ENCODE measurements at places on chromosomes 3 and 15.
A peak's percentile ranks its signal among the peaks of the same experiment; 100 is the strongest.

- no peak for DNase-seq
These were observed 218.4 kb upstream of the LMCD1 start for GRCh38 chr3:8283193-8283592.

- no peak for DNase-seq
These were observed 13.7 kb upstream of the COL8A1 start for GRCh38 chr3:99624496-99625236.

- DNase-seq = no peak
These were observed 244.1 kb upstream of the TBL1XR1 start for GRCh38 chr3:177441276-177441812.

DNA sequence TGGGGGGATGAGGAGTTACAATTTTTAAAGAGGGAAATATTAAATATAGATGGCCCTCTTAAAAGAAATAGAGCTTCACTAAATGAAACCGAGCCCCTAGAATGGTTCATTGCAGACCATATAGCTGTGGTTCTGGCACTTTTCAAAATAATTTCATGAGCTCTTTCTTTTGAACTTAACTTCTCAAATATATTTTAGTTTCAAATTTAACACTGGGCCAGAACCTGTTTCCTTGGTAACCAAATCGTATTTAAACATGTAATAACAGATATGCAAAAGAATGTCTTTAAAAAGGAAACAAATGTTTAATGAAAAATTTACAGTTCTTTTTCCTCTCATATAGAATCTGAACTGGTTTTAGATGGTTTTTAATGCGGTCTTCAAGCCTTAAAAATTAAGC lies 20.1 kb downstream of the ZBTB38 start:
- no peak for DNase-seq

DNA sequence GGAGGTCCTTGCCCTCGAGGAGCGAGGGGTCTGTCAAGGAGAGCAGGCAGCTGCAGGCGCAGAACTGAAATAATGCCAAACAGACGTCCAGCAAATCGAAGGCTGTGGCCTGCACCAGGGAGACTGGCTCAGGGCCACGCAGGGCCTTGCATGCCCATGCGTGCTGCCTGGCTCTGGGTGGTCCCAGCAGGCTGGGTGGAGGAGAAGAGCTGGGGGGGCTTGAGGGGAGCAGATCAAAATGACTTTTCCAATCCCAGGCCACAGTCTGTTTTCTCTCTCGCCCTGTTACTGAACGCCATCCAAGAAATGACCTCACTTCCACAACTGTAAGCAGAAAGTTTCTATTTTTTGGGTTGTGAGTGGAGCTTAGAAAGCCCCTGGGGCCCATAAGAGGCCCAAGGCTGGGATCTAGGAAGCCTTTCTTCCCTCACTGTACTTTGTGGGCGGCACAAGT lies 96.9 kb upstream of the RPL32 start:
- DNase-seq = no peak

DNA sequence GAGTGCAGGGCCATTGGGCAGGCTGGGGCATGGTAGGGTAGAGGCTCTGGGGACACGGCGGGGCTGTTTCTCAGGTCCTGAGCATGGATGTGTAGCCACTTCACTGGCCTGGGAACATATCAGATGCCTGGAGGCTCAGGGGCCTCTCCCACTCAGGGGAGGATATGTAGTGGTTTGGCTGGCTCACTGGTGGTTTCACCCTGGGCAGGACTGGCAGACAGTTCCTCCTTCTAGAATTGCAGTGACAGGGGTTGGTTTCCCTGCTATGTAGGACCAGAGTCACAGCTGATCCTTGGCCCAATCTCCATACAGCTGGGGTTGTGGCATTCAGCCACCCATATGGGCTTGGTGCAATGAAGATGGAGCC lies 4.8 kb upstream of the ARHGAP31 start:
- DNase-seq = no peak

DNA sequence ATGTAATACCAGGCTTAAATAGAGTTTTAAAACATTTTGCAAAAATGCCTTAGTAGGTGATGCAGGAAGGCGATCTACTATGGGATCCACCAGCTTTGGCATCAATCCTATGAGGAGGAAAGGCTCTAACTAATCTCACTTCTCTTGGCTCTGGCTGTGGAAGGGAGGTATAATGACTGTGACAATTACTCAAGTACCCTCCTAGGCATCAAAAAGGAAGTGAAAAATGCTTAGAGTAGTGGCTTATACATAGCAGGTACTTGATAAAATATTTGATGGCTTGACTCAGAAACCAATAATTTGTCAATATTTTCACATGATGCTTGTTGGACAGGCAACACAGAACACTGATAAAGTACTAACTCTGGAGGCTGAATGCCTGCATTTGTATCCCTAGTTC lies 34.1 kb upstream of the SERPINI2 start:
- no peak for DNase-seq

DNA sequence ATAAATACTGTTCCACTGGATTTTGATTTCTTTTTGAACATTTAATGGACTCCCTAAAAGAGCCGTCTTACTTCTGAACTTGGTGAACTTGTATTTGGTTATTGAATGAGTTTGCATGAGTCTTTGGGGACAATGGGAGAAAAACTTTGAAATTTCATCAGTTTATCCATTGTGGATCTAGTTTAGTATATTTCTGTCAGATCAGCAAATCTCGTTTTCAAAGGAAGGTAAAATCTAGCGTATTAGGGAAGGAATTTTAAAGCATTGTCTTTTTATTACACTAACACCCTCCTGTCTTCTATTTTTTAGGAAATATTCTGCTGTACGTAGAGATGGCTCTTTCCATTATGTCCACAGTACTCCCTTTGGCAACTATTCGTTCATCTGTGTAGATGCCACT lies 12.8 kb downstream of the TMEM62 start:
- no peak for DNase-seq

GRCh38 chr3:14404186-14404585 lies 1.8 kb downstream of the SLC6A6 start:
- peak; percentile 20 for DNase-seq

DNA sequence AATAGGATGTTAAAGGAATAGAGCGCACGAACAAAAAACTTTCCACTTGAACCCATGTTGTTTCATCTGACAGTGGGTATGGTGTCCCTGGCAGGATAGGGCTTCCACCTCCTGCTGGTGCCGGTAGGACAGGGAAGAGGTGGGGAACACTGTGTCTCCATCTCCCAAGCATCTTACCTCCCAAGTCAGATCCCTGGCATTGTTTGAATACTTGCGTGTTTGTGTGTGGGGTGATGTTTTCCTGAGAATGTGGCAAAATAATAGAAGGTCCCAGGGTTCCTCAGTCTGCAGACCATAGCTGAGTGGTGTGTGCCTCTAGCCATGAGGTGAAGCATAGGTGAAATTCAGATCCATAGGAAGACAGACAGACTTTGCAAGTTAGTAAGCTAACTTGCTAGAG lies 119.4 kb downstream of the IGF1R start:
- no peak for DNase-seq

- DNase-seq = no peak
These were observed 36.8 kb upstream of the SEC13 start for GRCh38 chr3:10357592-10358308.

DNA sequence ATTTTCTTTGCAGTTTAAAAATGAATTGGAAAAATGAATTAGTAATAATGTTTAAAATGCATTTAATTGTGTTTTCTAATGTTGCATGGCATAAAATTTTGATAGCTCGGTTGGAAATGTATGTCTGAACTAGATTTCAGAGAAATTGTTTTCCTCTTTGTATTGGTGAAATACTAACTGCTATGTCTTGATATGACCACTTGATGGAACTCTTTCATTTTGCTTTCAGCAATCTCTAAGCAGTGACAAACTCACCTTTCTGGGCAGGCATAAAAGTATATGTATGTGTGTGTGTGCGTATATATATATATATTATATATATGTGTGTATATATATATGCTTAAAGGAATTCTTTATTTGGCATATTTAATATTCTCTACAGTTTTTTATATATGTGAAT lies 239.3 kb upstream of the ZNF717 start:
- DNase-seq = no peak

DNA sequence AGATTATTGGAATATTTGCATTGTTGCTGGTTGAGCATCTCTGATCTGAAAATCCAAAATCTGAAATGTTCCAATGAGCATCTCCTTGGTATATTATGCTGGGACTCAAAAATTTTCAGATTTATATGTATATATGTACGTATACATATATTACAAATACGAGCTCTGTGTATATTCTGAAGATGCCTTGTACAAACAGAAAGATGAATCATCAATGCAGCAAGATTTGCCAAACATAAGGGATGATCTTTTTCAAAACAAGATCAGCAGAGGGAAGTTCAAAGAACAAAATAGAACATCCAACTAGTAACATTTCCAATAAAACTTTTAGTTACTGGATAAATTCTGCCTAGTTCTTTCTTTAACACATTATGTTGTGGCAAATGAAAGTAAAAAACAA lies 42.5 kb downstream of the HERC1 start:
- no peak for DNase-seq

DNA sequence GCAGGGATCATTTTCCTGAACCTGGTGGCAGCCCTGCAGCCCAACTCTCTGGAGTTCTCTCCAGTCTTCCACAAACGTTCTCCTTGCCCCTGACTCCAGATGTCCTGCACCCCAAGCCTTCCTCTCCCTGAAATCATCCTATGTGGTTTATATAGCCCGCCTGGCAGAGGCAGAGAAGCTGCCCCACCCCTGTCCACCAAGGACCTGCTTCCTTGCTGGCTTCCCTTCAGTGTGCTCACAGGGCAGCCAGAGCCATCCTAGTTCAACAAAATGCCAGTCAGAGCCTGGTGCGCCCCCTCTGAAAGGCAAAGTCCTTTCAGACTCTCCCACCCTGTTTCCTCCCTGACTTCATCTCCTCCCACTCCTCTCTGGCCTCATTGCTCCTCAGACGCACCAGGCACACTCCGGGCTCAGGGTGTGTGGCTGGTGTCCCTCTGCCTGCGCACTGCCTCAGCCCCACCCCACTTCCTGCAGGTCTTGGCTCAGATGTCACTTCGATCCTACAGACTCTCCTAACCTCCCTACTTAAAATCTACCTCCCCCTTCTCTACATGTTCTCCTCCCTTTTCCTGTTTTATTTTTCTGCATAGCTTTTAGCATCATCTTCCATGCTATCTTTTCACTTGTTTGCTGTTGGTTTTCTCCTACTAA lies 5.9 kb downstream of the KBTBD13 start:
- no peak for DNase-seq

GRCh38 chr3:143442814-143443447 lies 323.4 kb downstream of the CHST2 start:
- DNase-seq = no peak

DNA sequence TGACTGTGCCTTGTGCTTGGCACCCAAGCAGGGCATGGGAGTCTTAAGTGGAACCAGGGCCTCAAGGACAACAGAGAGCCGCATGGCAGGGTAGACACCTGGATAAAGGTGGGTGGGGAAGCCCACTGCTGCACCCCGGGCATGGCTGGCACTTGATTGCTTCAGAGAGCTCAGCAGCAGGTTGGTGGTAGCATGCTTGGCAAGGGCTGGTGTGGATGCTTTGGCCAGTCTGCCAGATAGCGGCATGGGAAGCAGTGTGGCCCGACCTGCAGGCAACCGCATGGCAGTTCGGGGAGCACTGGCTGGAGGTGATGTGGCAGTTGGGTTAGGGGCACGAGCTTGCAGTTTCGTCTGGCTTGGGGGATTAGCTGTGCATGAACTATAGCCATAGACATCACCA lies 2.5 kb downstream of the CCDC71 start:
- no peak for DNase-seq

GRCh38 chr3:140910860-140911259 lies 30.8 kb upstream of the SLC25A36 start:
- DNase-seq = no peak

DNA sequence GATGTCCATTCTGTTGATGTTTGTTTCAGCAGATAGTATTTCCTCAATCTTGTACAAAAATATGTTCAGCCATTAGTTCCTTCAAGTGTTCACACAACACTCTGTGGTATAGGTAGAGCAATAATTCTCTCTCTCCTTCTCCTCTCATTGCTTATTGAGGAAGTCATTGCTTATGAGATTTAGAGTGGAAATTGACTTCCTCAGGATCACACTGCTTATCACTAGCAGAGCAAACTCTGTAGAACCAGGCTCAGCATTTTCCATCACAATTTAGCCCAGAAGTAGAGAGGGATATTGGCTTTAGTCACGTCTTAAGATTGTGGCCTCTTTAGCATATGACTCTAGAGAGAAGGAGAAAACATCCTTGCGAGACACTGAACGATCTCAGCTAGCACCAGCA lies 31.2 kb downstream of the RAB11A start:
- no peak for DNase-seq

GRCh38 chr3:176079785-176080184 lies 1117.5 kb downstream of the TBL1XR1 start:
- DNase-seq = no peak

DNA sequence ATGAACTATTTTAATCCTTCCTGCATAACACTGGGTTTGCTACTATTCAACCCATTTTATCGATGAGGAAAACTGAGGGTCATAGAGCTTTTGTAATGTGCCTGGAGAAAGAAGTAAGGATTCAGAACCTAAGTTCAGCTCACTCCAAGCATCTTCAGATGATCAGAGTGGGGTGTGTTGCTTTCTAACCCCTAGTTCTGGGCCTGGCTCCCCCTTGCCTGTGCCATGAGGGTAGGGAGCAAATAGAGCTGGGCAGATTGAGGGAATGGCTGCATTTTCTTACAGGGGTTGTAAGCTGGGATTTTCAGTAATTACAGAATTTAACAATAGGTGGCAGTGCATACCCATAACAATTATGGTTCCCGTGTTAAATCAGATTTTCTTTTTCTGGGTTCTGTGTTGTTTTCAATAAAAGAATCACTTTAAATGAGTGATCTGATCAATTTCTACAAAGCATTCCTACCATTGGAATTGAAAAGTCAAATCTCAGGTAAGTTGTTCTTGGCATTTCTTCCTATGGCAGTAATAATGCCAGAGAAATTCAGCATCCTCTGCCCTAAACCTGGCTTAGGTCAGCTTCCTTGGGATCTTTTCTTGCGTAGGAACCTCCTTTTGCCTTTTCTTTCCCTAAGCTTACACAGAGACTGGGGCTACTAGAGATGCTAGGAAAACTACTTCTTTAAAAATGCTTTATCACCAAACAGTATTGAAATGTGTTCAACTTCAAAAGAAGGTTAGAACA lies 103.8 kb upstream of the IL12A start:
- no peak for DNase-seq

- DNase-seq = no peak
These were observed 15.5 kb downstream of the TRAK1 start for GRCh38 chr3:42106646-42107045.

DNA sequence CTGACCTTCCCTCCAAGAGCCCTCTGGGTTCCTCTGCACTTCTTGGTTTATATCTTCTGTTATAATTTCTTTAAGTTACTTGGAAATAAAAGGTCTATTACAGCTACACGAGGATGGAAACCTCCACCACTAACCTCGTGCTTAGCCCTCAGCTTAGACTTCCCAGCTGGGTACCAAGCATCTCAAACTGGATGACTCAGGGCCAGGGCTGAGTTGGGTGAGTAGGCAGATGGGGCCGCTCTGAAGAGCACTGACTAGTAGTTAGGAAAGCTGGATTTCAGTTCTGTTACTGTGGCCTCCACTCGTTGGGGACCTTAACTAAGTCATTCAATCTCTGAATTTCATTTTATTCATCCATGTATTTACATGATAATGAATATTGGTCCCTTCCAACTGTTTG lies 1036.6 kb downstream of the IGSF11 start:
- DNase-seq = no peak

Measured in NCI-H1092 (cell line).